Left forelimb (tissue), 1 donor: ENCODE measurements at places on chromosomes 2 and 18.

DNA sequence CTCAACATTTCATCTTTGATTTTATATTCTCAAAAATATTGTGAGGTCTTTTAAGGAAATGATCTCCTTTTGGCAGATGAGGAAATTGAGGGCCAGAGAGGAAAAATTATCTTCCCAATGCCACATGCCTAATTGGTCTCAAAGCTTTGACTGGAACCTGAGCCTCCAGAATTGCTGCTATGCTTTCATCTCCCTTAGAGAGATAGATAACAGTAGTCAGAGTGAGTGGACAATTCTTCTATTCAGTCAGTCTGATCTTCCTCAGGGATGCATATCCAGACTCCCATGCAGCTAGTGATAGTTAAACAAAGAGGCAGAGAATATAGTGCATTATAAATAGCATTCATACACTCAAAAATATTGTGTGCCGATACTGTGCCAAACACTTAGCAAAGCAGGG, 3.8 kb upstream of the CLASP1 start:
- no peak for DNase-seq

GRCh38 chr2:159381574-159381973, 95.1 kb upstream of the WDSUB1 start:
- DNase-seq, result no peak

DNA sequence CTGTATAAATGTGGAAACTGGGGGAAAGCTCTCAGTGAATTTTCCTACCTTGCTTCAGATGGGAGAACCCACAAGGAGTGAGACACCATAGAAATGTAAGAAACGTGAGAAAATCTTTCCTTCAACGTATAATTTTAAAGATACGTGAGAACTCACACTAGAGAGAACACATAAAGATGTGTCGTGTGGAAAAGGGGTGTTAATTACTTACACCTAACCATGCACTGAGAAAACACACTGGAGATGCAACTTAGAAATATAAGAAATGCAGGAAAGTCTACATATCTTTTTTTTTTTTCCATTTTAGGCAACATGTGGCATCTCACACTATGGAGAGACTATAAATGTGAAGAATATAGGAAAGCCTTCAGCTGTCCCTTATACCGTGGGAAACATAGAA, 352.9 kb upstream of the NETO1 start:
- DNase-seq, result no peak

DNA sequence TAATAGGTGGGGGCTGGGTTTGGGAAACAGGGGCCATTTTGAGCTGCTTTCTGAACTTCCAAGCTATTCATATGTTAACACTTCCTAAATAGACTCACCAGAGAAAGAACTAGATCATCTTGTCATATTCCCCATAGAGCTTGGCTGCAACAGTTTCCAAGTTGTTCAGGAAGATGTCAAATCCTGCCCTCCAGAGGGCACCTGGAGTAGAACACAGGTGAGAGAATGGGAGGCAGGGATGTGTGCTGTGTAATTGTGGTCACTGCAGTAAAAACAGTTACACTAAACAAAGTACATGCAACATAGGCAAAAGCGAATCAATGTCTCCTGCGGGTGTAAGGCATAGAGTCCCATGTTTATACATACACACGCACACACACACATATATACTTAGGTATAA, 34.5 kb upstream of the LRRC30 start:
- DNase-seq, result no peak

DNA sequence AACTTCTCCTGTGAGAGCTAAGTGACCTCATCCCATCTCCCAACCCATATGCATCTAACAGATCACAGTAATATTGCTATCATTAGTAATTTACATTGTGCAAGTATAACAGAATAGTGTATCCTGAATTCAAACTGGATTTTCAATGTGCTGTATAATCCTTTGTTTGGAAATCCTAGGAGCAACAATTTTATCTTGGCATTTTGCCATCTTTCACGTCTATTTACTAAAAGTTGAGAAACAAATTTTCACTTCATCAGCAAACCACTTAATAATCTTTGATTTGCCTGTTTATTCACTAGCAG, 3.8 kb downstream of the HNRNPLL start:
- DNase-seq, result no peak

DNA sequence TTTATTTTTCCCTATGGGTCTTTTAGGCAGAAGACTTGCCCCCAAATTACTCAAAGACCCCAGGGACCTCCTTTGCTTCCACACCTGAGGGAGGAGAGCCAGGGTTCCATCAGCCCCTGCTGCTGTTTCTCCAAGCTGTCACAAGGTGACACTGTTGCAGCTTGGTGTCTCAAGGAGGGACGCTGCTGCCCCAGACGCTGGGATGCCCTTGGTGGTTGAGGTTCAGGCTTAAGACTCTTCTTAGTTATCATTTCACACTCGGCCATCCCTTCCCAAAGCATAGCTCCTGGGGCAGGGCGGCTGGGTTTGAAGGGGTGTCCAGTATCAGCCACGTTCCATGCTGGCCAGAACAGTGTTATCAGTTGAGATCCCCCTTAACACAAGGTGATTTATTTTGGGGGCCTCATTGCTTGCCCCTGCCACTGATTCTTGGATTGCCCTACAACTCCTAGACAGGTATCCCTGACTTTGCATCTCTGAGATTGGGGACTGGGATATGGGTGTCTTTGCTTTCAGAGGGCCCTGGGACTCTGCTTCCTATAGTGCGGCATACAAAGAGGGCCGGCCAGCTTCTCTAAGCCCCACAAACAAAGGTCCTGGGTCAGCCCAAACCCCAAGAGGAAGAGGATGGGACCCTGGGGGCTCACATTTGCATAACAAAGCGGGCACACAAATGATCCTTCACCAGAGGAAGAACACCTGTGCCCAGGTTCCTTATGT, 22.7 kb downstream of the GPR55 start:
- peak; percentile 62 for DNase-seq

DNA sequence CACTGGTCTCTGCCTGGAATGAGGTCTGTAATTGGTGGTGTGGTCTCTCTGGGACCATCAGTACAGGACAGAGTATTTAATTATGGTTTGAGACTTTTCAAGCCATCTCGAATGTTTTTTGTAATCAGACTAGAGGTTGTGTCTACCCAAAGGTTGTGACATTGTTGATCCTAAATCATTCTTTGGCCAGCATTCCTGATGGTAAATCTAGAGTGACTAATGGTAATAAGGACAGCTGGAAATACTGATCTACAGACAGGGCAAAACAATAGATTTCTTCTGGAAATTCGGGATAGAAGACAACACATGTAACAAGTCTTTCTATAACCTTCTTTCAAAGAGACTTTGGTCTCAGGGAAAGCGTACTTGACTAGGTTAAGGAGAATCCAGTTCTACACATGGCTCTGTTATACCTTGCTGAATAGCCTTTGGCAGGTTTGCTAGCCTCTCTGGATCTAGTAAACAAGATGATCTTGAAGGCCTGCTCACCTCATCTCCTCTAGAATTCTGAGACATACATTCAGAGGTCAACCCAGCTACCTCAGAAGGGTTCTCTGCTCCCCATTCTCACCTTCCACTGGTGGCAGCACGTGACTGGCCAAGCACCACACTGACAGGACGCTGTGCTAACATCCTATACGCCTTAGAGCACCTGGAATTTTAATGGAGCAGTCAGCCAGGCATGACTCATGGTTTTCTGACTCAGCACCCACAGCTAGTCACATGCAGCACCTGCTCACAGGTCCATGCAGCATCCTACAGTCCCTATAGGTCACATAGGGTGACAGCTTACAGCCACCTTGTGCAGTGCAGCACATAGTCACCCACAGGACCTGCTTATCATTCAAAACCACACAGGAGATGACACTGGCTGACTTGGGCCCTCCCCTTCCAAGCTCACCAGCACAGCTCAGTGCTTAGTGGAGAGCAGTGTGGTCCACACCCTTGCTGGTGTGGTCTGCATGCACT, 12.2 kb downstream of the PLB1 start:
- no peak for DNase-seq

GRCh38 chr2:23651187-23652080, 266.5 kb downstream of the KLHL29 start:
- DNase-seq, result no peak

GRCh38 chr18:59643740-59644139, 53.5 kb downstream of the CCBE1 start:
- no peak for DNase-seq

DNA sequence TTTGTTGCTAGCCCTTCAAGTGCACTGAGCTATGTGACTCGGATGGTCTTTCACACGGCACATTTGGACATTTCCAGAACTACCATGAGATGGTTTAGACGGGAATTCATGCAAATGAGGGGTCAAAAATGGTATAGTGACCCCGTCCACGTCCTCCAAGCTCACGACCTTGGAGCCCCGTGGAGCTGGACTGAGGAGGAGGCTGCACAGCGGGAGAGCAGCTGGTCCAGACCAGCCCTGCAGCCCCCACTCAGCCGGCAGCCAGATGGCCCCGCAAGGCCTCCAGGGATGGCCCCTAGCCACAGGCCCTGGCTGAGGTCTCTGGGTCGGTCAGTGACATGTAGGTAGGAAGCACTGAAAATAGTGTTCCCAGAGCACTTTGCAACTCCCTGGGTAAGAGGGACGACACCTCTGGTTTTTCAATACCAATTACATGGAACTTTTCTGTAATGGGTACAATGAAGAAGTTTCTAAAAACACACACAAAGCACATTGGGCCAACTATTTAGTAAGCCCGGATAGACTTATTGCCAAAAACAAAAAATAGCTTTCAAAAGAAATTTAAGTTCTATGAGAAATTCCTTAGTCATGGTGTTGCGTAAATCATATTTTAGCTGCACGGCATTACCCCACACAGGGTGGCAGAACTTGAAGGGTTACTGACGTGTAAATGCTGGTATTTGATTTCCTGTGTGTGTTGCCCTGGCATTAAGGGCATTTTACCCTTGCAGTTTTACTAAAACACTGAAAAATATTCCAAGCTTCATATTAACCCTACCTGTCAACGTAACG, 88.8 kb downstream of the EPAS1 start:
- no peak for DNase-seq

DNA sequence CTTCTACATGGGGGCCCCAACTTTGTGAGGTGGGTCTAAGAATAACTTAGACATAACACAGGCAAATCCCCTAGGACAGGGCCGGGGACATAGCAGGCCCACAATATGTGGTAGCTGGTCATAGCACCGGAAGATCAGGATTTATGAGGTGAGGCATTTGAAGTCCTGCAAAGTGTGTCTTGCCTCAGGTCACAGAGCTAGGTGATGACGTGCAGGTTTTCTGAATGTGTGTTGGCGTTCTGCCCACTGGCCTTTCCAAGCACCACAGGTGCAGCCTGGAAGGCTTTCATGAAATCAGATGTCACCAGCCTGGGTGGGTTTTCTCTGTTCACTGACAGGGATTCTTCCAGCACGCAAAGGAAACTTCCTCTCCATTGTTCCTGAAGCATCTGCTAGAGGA, 119.1 kb downstream of the LRATD1 start:
- no peak for DNase-seq

DNA sequence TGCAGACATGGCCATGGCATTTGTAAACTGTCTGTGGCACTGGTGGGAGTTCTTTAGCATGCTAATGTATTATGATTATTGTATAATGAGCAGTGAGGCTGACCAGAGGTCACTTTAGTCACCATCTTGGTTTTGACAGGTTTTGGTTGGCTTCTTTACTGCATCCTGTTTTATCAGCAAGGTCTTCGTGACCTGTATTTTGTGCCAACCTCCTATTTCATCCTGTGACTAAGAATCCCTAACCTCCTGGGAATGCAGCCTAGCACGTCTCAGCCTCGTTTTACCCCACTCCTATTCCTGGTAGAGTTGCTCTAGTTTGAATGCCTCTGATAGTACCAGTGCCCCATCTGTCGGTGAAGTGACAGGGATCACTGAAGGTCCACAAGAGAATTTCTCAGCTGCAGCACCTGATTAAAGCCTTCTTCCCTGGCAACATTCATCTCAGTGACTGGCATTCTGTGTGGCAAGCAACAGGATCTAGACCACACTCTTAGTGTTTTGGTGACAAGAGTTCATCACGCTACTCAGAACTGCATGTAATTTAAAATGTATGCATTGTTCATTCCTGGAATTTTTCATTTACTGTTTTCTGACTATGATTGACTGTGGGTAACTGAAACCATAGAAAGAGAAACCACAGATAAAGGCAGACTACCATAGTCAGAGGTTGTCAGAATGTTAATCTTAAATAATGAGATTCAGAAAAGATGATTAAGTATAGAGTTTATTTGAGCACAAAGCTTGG, 43.0 kb upstream of the GPR39 start:
- no peak for DNase-seq

- no peak for DNase-seq
Observed at GRCh38 chr2:241047253-241048010, 49.0 kb downstream of the SNED1 start.

- no peak for DNase-seq
Observed at GRCh38 chr2:64111426-64111825, 32.8 kb downstream of the PELI1 start.

- DNase-seq, result no peak
Observed at GRCh38 chr2:223952280-223952968, 4.8 kb upstream of the MRPL44 start.

GRCh38 chr2:240780023-240780700, 39.9 kb downstream of the KIF1A start:
- DNase-seq, result no peak

GRCh38 chr18:61333271-61333745, at the start of gene CDH20:
Gene CDH20 (plus strand): TSS chr18:61333430.
- DNase-seq, result no peak

DNA sequence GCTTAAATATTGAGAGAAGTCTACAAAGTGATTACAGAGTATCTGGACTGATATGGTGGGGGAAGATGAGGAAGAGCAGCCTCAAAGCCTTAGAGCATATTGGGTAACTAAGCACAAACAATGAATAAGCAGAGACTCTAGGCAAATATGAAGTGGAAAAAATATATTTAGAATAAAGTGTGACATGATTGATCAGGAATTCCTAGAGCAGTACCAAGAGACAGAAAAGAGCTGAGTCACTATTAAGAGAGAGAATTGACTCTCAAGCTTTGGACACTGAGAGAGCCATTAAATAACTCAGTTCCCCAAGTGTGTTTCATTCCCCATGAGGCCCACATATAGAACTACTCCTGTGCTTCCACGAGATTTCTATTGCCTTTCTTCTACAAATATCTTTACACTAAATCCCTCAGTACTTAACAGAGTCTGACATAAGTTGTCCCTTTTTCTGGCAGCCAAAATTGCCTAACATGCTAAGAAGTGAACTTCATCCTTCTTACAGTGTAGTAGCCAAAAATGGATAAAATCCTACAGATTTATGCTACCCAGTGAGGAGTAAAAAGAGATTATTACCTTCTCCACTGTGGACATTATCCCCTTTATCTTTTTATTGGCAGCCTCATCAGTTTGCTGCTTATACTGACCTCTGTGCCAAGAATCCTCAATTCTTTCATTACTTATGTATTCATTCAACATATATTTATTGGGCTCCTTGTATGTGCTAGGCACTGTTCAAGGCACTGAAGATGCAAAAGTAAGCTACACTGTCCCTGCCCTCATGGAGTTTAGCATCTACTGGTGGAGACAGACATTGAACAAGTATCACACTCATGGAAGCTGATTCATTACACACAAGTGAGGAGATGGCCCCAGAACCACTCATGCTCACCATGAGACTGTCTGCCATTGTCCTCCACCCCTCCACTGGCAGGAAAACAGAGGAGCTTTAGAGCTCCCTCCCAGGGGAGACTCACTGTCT, 45.4 kb downstream of the SLC40A1 start:
- no peak for DNase-seq

- DNase-seq, result no peak
Observed at GRCh38 chr18:50277942-50278341, 3.4 kb downstream of the MBD1 start.
